Stimulated activated CD4-positive, alpha-beta T cell treated with anti-CD3 and anti-CD28 coated beads, Interleukin-12 subunit alpha, Interleukin-12 subunit beta, amount 100 ng/mL, for 24 hours (primary cell): ENCODE measurements at places on chromosomes 12 and 14.

GRCh38 chr14:20757965-20758364 lies 10.2 kb upstream of the EDDM3B start:
- DNase-seq = no peak

DNA sequence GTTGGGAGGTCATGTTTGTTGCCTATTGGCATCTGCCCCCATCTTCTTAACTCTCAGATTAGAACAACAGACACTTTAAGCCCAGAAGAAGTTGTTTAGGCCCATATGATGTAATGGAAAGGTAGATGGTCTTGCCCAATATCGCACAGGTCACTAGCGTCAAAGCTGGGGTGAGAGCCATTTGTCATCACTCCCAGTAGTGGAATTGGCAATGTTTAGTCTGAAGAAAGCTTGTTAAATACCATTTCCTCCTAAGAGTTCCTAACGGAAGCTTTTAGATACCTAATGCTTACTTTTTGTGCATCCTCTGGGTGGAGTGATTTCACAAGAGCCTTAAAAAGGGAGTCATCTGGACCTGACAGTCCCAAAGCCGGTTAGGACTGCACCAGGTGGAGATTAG lies 125.4 kb downstream of the DACT1 start:
- no peak for DNase-seq

- DNase-seq = no peak
Measured at GRCh38 chr14:105326891-105327694, 12.5 kb downstream of the PACS2 start.

DNA sequence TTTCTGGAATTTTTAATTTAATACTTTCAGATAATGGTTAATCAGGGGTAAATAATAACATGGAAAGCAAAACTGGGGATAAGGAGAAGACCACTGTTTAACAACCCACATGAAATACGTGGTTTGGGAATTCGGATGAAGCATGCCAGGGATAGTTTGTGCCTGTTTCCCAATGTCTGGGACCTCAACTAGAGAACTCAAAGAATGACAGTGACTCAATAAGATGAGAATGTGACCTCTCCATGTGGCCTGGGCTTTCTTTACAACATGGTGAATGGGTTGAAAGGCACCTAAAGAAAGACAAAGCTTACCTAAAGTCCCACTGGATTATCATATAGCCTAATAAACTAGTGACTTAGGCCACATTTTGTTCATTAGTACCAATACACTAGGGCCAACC lies 460.3 kb upstream of the LRFN5 start:
- DNase-seq = no peak

DNA sequence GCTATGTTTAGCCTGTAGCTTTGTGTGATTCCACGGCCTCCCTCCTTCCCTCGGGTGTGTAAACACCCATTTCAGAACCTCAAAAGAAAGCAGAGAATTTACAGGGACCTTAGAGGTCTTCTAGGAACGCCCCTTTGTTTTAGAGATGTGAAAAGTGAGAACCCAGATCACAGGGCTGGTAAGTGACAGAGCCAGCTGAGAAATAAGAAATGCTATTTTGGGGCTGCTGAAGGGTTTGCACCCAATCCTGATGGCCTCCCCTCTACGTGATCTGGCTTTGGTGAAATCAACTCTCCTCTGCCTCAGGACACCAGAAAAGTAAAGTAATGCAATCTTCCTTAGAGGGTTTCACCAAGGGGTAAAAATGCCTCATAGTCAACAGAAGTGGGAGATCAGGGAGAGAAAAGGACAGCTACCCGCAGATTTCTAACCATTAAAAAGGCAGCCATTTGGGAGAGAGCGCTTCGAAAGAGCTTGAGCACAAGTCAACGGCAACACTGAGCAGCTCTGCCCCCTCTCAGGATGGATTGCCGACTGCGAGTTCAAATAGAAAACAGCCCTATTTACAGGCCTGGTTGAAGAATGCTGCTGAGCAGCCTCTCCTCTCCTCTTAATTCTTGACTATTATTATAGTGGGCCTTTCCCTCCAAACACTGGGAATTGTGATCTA lies 78.5 kb upstream of the RASSF3 start:
- DNase-seq = no peak

GRCh38 chr14:71956920-71957563 lies 24.8 kb downstream of the RGS6 start:
- DNase-seq = no peak

DNA sequence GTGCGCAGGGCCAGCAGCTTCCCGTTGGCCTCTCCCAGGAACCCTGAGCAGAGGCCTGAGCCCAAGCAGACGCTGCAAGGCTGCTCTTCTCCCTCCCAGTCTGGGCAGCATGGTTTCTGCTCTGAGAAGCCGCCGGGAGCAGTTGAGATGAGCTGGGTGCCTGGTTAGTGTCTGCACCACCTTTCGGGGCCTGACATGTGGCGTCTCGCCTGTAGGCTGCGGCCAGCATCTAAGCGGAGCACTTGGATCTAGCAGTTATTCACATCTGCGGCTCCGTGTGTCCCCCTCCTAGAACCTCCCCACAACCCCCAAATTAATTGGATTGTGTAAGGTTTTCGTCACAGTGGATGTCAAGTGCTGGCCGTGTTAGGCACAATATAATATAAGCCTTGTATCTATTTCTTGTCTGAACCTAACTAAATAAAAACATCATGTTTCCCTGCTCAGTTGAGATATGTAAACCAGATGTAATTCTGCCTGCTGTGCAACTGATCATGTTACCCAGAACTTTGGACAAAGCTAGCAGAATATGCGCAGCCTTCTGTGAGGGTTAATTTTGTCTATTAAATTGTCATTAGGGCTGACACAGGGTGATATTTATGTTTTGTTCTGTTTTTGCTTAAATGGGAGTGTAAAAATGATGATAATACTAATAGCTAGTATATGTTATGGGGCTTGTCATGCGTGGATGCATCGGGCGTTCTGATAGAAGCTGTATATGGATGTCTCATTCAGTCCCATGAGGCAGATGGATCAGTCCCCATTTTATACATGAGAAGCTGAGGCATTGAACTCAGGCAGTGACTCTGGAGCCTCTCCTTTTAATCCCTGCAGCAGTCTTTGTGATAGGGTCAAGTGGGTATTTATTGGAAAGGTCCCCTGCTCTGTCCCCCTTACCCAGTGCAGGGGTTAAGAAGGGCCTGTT lies 45.8 kb downstream of the ELK3 start:
- no peak for DNase-seq

- DNase-seq = peak; percentile 74
Measured at GRCh38 chr14:74612350-74613021, 449 bp upstream of the LTBP2 start.

DNA sequence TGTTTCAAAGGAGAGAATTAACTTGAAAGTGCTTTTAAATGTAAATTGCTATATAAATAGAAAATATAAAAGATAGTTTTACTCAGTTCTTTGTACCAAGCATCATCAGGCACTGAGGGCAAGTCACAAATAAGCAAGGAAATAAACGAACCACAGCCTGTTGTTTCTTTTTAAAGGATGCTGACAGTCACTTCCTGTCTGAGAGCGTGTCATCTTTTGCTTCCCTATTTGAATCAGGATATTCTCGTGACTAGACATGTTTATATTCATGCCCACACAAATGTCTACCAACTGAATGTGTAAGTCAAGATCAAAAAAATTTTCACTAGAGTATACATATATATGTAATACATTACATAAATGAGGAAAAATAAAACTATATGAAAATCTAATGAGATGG lies 31.4 kb upstream of the SLC2A13 start:
- DNase-seq = no peak

- DNase-seq = no peak
Measured at GRCh38 chr14:57400556-57401494, 10.4 kb downstream of the NAA30 start.

DNA sequence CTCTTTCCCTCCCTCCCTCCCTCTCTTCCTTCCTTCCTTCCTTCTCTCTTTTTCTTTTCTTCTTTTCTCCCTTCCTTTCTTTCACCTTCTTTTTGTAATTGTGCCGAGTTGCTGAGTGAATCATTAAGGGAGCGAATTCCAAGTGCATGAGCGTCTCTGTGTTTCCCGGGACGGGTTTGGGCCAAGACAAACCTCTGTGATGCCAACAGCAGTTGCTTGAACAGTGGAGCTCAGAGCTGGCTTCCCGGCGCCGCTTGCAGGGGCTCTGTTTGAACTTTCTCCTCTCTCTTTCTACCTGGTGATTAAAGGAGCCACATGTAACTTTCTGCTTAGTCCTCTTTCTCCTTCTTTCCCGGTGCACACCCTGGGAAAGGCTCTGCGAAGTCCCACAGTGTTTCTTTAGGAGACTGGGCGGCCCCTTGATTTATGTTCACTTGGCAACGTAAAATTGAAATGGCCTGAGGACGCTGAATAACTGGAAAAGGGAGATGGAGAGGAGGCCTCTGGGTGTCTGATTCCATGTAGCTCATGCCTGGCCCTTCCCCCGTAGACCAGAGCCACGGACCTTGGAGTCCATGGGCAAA lies 33.7 kb upstream of the MAP1LC3B2 start:
- DNase-seq = no peak

- DNase-seq = no peak
Measured at GRCh38 chr14:51318813-51319597, 79.0 kb downstream of the TMX1 start.

DNA sequence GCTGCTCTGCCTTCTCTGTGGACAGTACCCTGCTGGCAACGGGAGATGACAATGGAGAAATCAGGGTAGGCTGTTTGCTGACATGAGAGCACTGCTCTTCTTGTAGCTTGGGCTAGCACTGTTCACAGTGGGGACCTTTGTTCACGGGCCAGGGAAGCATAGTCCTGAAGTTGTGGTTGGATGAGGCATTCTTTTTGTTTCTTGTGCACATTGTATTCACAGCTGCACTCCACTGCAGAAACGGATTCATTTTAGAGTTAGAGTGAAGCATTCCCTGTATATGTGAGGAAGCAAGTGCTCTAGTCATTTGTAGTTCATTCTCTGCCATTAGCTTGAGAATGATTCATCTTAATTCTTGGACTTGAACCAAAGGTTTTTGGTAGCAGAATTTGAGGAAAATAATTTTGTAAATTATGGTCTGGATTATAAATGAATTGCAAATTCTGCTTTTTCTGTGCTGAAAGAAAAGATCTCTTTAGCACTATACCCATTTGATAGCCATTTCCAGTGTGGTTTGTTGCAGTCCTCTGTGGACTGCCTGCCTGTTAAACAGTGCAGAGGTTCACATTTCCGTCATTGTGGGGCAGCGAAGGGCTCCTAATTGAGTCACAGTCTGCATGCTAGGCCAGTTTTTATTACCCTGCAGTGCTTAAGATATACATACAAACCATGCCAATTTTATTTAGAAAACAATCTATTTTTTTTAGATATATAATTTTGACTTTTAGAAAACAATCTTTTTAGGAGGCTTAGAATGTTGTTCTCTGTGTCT lies 80.6 kb downstream of the APAF1 start:
- no peak for DNase-seq

- no peak for DNase-seq
Measured at GRCh38 chr14:50955373-50956043, 11.2 kb upstream of the PYGL start.

- DNase-seq = no peak
Measured at GRCh38 chr14:54918427-54918826, 15.8 kb upstream of the GCH1 start.

DNA sequence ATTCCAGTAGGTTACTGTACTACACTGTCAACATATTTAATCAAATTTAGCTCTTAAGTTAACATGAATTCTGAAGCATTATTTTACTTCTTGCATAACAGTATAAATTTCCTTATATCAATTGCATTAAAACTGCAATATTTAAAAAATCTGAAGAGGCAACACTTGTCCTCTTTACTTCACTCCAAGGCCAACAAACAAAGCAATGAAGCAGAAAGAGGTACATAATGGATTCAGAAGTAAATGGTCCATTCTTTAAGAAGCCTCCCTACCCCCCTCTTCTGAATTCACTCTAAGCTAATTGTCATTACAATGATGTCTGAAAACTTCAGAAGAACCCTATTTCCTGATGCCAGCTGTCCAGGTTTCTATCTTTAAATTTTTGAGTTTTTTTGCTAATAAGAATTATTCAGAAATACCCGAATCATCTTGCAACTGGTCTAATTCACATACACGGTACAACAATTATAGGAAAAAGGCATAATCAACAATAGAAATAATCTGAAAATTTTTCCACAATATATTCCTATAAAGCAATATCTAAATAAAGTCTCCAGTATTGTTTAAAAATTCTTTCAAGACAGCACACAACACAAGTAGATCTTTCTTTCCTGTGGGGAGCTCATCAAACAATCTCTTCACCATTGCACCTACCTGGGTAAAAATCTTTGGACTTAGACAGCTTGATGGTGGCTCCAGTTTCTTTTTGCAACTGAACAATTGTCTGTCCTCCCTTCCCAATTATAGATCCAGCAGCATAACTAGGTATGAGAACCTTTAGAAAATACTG lies 2.9 kb downstream of the NOVA1 start:
- DNase-seq = no peak

GRCh38 chr14:73789989-73790581 lies 61.5 kb upstream of the PTGR2 start:
- no peak for DNase-seq

GRCh38 chr12:120649442-120650232 lies 9.2 kb downstream of the CABP1 start:
- no peak for DNase-seq

DNA sequence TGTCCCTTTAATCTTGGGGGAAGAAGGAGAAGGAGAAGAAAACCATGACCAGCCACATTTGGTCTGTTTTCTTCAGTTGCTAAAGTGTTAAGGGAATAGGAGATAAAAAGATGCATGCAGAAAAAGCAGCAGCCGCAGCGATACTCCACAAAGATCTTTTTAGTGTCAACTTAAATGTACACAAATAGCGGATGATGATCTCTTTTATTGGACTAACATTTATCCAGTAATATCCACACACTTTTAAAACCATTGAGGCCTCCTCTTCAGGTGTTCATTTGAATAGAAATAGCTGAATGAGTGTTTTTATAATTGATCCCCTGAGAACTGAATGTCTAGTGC lies 83.5 kb downstream of the PAPOLA start:
- DNase-seq = no peak

GRCh38 chr14:105929327-105930081 lies 403.1 kb downstream of the TMEM121 start:
- DNase-seq = no peak

- DNase-seq = no peak
Measured at GRCh38 chr14:81656811-81657210, 123.2 kb upstream of the SEL1L start.
